ENCODE measurements at places on chromosomes 1 and 21. TPM values are rescaled to one million over a fixed set of nuclear protein-coding genes. Genes with fewer than 3 reads are reported as not detected.
A peak's percentile ranks its signal among the peaks of the same experiment; 100 is the strongest.

GRCh38 chr1:43545695-43546387, 15.2 kb downstream of the PTPRF start:
- no peaks in the 10 kb centered on the region for H3K27me3 ChIP-seq
- no peaks in the 10 kb centered on the region for H3K36me3 ChIP-seq
- no peak overlapping the region for H3K4me3 ChIP-seq
- H3K27ac ChIP-seq: no peak overlapping the region

DNA sequence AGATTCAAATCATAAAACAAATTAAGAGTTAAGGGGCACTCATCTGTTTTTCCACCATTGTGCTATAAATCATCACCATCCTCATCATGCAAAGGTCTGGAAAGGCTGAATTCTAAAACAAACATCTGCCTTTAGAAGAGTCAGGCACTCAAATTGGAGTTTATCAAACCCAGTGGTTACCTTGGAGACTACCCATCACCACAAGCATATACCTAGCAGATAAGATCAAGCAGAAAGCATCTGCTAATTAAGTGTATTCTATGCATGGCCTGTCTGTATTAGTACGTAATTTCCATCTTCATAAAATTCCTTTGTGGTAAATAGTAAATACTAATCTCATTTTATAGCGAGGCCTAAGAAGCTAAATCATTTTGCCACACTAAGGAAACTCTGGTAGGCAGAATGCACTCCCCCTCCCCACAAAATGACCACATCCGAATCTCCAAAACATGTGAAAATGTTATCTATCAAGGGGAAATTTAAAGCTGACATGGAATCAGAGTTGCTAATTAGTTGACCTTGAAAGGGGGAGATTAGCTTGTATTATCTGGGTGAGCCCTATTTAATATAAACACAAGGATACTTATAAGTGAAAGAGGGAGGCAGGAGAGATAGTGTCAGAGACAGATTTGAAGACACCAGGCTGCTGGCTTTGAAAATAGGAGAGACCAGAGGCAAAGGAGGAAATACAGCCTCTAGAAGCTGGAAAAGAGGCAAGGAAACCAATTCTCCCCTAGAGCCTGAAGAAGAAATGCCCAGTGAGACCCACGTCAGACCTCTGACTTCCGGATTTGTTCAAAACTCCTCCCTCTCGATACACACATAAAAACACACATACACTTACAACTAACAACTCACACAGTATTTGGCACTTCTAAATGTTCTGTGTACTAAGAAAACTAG, 23.2 kb downstream of the ARID4B start:
- DNase-seq: no peak
- no peaks in the 10 kb centered on the region for H3K36me3 ChIP-seq
- H3K4me1 ChIP-seq: peaks cover 20% of the 10 kb centered on the region
- H3K27ac ChIP-seq: peak overlapping the region; percentile 19
- no peak overlapping the region for H3K4me3 ChIP-seq

AADACL3 gene
- total RNA-seq: not detected

- H3K27ac ChIP-seq: no peak overlapping the region
- H3K36me3 ChIP-seq: no peaks in the 10 kb centered on the region
- no peaks in the 10 kb centered on the region for H3K27me3 ChIP-seq
- H3K4me3 ChIP-seq: peak overlapping the region; percentile 32
- no peak for DNase-seq
Measured at GRCh38 chr1:24199291-24199900, 12.3 kb upstream of the IFNLR1 start.

DNA sequence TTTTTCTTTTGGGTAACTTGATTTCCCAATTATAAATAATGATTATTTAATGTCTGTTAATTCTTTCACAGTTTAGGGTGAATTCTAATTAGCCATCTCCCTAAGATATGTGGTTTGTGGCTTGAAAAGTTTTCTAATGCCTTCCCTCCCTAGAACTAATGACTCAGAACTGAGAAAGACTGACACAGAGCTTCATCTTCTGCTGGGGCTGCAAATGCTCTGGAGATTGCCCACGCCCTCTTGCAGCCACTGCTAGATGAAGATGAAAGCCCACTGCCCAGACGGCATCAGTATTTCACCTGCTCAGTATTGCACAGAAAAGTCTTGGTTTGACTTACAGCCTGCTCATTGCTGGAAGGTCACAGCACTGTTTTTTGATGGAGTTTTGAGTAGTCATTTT, 101.5 kb downstream of the ST6GALNAC3 start:
- H3K27me3 ChIP-seq: no peaks in the 10 kb centered on the region
- H3K36me3 ChIP-seq: no peaks in the 10 kb centered on the region
- peaks cover 4% of the 10 kb centered on the region for H3K4me1 ChIP-seq
- no peak overlapping the region for H3K27ac ChIP-seq
- no peak for DNase-seq

CYP4A22 gene
- total RNA-seq: not detected

DNA sequence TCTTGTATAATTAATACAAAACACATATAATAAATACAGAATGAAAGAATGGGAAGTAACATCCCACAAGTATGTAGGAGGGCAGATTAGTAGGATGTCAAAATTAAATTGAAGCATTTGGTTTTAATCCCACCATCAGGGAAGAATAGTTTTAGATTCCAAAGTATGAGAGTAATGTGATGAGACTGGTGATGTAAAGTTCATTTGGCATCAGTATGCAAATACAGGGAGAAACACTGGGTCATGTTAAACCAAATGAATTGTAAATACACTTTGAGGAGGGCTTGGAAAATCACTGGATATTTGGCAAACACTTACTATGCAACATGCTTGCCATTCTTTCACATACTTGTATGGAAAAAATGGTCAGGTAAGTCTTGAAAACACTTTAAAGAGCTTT, 358.8 kb downstream of the DPYD start:
- no peaks in the 10 kb centered on the region for H3K27me3 ChIP-seq
- peaks cover 13% of the 10 kb centered on the region for H3K36me3 ChIP-seq
- no peak overlapping the region for H3K4me3 ChIP-seq
- H3K27ac ChIP-seq: no peak overlapping the region

FCRL2 gene
- not detected for total RNA-seq

FALEC gene
- not detected for total RNA-seq

DNA sequence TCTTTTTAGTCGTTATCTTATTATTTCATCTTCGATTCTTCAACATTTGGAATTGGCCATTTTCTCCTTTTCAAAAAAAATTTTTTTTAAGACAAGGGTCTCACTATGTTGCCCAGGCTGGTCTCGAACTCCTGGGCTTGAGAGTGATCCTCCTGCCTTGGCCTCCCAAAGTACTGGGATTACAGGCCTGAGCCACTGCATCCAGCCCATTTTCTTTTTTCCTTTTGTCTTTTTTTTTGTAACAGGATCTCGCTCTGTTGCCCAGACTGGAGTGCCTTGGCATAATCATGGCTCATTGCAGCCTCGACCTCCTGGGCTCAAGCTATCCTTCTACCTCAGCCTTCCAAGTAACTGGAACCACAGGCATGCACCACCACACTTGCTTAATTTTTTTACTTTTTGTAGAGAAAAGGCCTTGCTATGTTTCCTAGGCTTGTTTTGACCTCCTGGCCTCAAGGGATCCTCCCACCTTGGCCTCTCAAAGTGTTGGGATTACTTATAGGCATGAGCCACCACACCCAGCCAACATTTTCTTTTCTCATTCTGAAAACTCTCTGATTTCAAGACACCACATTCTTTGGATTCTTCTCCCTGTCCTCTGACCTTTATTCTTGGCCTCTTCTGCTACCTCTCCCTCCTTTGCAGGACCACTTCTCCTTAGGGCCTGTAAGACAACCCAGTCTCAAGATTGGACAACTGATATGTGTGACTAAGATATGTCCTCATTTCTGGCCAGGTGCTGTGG, 6.0 kb upstream of the MAP1LC3C start:
- no peak overlapping the region for H3K27ac ChIP-seq
- peaks cover 4% of the 10 kb centered on the region for H3K4me1 ChIP-seq
- H3K27me3 ChIP-seq: peaks cover 10% of the 10 kb centered on the region
- no peaks in the 10 kb centered on the region for H3K36me3 ChIP-seq
- DNase-seq: no peak

GRCh38 chr1:30883389-30884172, 25.0 kb downstream of the SDC3 start:
- no peak for DNase-seq
- no peaks in the 10 kb centered on the region for H3K27me3 ChIP-seq
- no peaks in the 10 kb centered on the region for H3K36me3 ChIP-seq
- H3K27ac ChIP-seq: no peak overlapping the region

ABCA4 gene
- total RNA-seq: 6.6 TPM

C1orf94 gene
- total RNA-seq: not detected

GRCh38 chr1:47393141-47393540, 22.9 kb upstream of the FOXE3 start:
- no peak overlapping the region for H3K27ac ChIP-seq
- no peaks in the 10 kb centered on the region for H3K36me3 ChIP-seq
- no peak overlapping the region for H3K4me3 ChIP-seq
- no peak for DNase-seq
- peaks cover 4% of the 10 kb centered on the region for H3K27me3 ChIP-seq
- no peaks in the 10 kb centered on the region for H3K4me1 ChIP-seq

DNA sequence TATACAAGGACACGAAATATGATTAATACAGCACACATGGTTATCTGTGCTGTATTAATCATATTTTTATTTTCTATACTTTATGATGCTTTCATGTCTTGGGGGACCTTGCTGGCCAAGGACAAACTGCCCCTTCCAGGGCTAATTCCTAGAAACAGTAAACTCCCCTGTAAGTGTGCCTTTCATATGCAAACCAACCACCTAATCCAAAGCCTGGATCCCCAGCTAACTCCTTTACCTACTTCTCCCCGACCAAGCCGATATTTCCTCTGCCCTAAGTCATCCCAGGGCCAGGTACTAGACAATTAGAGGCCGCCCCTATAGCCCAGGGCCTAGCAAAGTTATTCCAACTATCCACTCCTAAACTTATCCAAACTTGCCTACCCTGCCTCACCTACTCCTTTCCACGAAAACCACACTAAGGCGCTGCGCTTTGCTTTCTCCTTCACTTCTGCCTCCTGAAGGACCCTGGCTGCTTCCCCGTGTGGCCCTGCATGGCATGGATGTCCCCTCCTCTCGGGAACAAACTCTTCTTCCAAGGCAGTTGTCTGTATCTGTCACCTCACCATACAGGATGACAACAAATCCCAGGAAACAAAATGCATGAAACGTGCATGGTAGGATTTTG, 10.2 kb downstream of the SH3BP5L start:
- peaks cover 54% of the 10 kb centered on the region for H3K36me3 ChIP-seq
- H3K27ac ChIP-seq: no peak overlapping the region
- DNase-seq: peak; percentile 62
- peaks cover 13% of the 10 kb centered on the region for H3K4me1 ChIP-seq

TSPEAR gene
- total RNA-seq: not detected

CFHR4 gene
- not detected for total RNA-seq

DNA sequence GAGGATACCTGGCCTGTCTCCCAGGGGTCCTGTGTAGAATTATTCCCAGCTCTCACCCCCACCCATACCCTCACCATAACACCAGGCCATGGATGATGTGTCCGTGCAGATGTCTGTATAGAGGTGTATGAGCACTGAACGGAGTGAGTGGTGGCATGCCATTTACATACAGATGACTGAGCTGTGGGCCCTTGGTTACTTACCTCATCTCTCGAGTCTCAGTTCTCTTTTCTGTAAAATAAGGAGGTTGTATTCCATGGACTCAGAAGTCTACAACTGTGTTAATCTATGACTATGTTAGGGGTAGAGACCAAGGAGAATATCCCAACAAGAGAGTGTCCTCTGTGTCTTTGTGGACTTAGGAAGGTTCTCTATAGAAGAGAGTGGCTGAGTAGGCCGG, 65.6 kb upstream of the CD1D start:
- DNase-seq: no peak
- no peak overlapping the region for H3K27ac ChIP-seq
- H3K4me3 ChIP-seq: no peak overlapping the region
- no peaks in the 10 kb centered on the region for H3K36me3 ChIP-seq
- peaks cover 39% of the 10 kb centered on the region for H3K27me3 ChIP-seq

DNA sequence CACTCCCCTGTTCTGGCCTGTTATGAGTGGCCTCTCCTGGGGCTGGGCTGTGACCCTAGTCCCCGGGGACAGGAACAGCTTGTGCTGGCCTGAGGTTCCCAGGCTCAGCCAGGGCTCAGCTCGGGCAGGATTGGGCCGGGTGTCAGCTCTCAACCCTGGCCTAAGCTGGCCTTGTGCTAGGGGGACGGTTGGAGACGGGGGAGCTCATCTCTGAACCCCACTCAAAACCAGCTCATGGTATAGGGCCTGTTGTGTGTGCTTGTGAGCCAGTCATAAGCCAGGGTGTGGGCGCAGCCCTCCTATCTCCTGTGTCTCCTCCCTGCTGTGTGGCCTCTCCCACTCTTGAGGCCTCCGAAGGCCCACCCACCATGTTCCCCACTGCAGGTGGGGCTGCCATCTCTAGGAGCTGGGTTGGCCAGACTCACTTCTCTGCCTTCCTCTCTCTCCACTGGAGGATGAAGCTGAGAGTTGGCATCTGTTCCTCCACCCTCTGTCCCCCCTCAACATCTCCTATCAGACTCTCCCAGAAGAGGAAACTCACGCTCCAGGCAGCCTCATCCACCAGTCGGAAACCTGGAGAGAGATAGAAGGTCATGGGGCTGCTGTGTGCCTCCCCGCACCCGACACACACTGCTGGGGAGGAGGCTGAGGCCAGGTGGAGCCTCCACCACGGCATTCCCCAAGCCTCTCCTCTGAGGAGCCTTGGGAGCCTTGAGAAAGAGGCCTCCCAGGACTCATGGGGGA, 1.4 kb downstream of the PEAR1 start:
- DNase-seq: no peak
- peak overlapping the region; percentile 98 for H3K27ac ChIP-seq
- peaks cover 66% of the 10 kb centered on the region for H3K4me1 ChIP-seq
- H3K4me3 ChIP-seq: peak overlapping the region; percentile 73
- no peaks in the 10 kb centered on the region for H3K27me3 ChIP-seq

- H3K4me1 ChIP-seq: peaks cover 48% of the 10 kb centered on the region
- no peaks in the 10 kb centered on the region for H3K27me3 ChIP-seq
- no peak overlapping the region for H3K27ac ChIP-seq
- no peaks in the 10 kb centered on the region for H3K36me3 ChIP-seq
- H3K4me3 ChIP-seq: no peak overlapping the region
Measured at GRCh38 chr1:53295726-53296116, 32.1 kb downstream of the LRP8 start.

DNA sequence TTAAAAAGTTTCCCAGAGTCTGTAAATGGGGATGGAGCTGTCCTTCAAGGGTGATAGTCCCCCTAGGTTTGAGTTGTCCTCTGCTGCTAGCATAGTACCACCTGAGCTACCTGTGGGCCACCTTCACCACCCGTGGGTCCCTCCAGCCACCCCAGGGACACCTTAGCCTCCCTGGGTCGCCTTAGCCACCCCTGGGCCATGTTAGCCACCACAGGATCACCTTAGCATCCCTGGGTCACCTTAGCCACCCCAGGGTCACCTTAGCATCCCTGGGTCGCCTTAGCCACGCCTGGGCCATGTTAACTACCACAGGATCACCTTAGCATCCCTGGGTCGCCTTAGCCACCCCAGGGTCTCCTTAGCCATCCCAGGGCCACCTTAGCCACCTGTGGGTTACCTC, 67.1 kb downstream of the ADARB1 start:
- peaks cover 25% of the 10 kb centered on the region for H3K36me3 ChIP-seq
- peak; percentile 54 for DNase-seq
- no peak overlapping the region for H3K4me3 ChIP-seq

GRCh38 chr21:26441149-26441548, 131.9 kb downstream of the CYYR1 start:
- H3K27me3 ChIP-seq: no peaks in the 10 kb centered on the region
- no peaks in the 10 kb centered on the region for H3K36me3 ChIP-seq
- no peak overlapping the region for H3K27ac ChIP-seq

HRNR gene
- total RNA-seq: not detected
